ENCODE measurements at places on chromosomes 2 and 18. TPM values are rescaled to one million over a fixed set of nuclear protein-coding genes. Genes with fewer than 3 reads are reported as not detected.

Gene TMEM182
- 5.1 TPM for total RNA-seq

Gene NAT8
- total RNA-seq = not detected

Gene PFN4
- total RNA-seq = 1.3 TPM

Gene MARCO
- total RNA-seq = not detected

Gene ABCG5
- total RNA-seq = not detected

Gene TUBA4B
- total RNA-seq = not detected

DNA sequence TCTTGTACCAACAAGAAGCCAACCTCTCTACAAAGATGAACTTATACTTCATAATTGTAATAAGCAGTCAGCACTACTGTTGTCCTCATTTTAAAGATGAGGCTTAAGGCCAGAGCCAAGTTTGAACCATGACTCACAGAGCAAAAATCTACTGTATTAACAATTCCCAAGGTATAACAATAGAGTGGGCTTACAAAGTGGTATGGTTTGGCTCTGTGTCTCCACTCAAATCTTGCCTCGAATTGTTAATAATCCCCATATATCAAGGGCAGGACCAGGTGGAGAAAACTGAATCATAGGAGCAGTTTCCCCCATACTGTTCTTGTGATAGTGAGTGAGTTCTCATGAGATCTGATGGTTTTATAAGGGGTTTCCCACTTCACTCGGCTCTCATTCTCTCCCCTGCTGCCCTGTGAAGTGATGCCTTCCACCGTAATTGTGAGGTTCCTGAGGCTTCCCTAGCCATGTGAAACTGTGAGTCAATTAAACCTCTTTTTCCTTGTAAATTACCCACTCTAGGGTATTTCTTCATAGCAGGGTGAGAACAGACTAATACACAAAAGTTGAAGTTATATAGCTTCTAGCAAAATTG, 19.5 kb downstream of the MRPL44 start:
- peaks cover 4% of the 10 kb centered on the region for H3K4me1 ChIP-seq
- peaks cover 1% of the 10 kb centered on the region for H3K36me3 ChIP-seq
- no peaks in the 10 kb centered on the region for H3K27me3 ChIP-seq
- no peak for DNase-seq
- H3K27ac ChIP-seq = peak overlapping the region; percentile 37
- no peak overlapping the region for H3K4me3 ChIP-seq

DNA sequence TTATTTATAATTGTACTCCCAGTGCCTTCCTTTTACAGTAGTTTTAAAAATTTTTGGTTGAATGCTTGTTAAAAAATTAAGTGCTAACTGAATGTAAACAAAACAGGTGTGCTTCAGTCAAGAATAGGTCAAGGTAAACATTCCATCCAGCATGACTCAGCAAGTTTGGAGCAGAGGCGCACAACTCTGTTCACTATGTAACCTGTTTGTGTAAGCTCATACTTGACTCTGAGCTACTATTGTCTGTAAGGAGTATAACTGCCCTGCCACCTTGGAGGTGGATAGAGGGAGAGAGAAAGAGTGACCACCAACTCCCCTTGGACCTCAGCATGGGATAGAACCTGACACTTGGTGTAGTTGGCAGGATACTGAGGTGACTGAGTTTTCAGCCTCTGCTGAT, 207.4 kb upstream of the SYT4 start:
- H3K4me3 ChIP-seq = no peak overlapping the region
- H3K36me3 ChIP-seq = no peaks in the 10 kb centered on the region
- DNase-seq = no peak
- H3K27me3 ChIP-seq = peaks cover 7% of the 10 kb centered on the region

DNA sequence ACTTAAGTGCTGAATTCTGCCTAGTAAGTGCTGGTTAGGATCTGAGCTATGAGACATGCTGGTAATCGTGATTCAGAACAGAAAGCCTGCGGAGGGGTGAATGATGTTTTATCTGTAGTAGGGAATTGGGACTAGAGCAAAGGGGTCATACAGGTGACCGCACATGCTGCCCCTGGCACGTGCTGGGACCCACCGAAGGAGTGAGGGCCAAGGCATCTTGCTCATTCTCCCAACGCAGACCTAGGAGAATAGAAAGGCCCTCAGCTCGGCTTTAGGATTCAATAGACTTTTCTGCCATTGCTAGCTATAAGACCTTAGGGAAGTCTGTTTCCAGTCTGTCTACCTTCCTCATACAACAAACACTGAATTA, 8.8 kb upstream of the SMAD7 start:
- H3K27ac ChIP-seq = peak overlapping the region; percentile 80
- DNase-seq = no peak
- H3K4me3 ChIP-seq = no peak overlapping the region
- H3K36me3 ChIP-seq = no peaks in the 10 kb centered on the region

GRCh38 chr18:34321066-34321465, 96.4 kb upstream of the NOL4 start:
- no peak for DNase-seq
- peaks cover 1% of the 10 kb centered on the region for H3K27me3 ChIP-seq
- H3K4me3 ChIP-seq = no peak overlapping the region
- H3K27ac ChIP-seq = no peak overlapping the region
- H3K4me1 ChIP-seq = peaks cover 6% of the 10 kb centered on the region
- H3K36me3 ChIP-seq = no peaks in the 10 kb centered on the region

DNA sequence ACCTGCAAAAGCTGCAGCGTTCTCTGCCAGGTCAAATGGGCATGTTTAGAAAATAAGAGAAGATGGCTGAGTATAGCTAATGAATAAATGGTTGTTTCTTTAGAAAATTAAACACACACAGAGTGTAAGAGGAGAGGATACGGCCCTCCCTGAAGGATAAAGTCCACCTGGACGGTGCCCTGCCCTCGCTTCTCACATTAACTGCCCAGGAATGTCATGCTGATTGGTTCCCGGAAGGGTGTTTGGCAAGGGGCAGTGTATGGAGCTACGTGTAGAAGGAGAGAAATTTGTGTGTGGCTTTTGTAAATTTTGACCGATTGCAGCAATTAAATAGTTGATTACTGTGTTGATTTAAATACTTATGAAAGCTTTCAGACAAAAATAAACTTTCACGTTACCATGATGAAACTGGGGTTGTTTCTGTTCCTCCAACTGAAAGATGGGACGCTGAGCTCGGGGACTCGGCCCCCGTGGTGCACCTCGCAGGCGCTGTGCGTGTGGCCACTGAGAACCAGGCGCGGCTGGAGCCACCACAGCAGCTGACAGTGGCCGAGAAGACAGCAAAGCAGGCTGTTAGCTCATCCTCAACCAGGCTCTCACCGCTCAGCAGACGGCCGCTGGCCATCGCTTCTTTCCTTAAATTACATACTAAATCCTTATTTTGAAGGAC, 22.7 kb downstream of the MPPE1 start:
- peaks cover 32% of the 10 kb centered on the region for H3K36me3 ChIP-seq
- no peak overlapping the region for H3K27ac ChIP-seq
- no peak for DNase-seq
- H3K4me3 ChIP-seq = no peak overlapping the region
- no peaks in the 10 kb centered on the region for H3K4me1 ChIP-seq

GRCh38 chr18:55206927-55207326, 247.7 kb upstream of the CCDC68 start:
- DNase-seq = no peak
- H3K4me3 ChIP-seq = no peak overlapping the region
- no peaks in the 10 kb centered on the region for H3K27me3 ChIP-seq
- no peak overlapping the region for H3K27ac ChIP-seq
- H3K4me1 ChIP-seq = no peaks in the 10 kb centered on the region
- H3K36me3 ChIP-seq = no peaks in the 10 kb centered on the region

DNA sequence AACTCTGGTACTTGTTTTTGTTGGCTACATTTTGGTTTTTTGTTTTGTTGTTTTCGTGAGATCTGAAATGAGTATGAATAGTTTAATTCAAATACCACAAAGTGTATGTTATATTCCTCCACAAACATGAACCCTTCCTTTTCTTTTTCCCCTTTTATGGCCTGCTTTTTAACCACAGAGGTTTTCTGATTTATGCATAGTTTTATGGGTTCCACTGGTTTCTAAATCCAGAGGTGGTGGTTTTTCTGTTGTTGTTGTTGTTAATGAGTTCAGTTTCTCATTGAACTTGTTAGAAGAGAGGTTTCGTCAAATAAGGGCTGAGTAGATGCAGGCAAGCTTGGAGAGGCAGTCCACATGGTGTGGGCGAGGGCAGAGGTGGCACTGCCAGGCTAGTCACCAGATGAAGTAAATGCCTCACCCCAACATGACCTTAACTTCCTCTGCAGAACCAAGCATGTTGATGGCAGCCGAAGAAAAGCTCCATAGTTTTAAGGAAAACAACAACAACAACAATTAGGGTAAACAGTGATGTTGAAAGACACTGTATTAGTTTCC, 72.5 kb downstream of the RIF1 start:
- no peak for DNase-seq
- no peak overlapping the region for H3K27ac ChIP-seq
- H3K36me3 ChIP-seq = peaks cover 15% of the 10 kb centered on the region

GRCh38 chr2:120470041-120470965, 124.4 kb downstream of the INHBB start:
- H3K27me3 ChIP-seq = peaks cover 1% of the 10 kb centered on the region
- peaks cover 20% of the 10 kb centered on the region for H3K4me1 ChIP-seq
- peaks cover 2% of the 10 kb centered on the region for H3K36me3 ChIP-seq
- peak; percentile 85 for DNase-seq
- H3K27ac ChIP-seq = peak overlapping the region; percentile 79

DNA sequence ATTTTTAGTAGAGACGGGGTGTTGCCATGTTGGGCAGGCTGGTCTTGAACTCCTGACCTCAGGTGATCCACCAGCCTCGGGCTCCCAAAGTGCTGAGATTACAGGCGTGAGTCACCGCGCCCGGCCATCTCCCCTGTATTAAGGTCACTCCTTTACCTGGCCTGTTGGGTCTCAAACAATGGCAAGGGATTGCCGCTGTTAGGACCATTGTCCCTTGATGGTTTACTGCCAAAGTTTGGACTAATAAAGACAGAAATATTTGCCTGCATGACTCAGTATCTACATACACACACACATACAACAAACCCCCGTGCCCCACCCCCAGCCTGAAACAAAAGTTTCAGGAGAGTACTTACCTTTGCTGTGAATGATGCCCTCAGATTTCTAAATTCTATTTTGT, 16.5 kb downstream of the PARD3B start:
- no peak overlapping the region for H3K27ac ChIP-seq
- peaks cover 20% of the 10 kb centered on the region for H3K4me1 ChIP-seq
- DNase-seq = no peak
- H3K27me3 ChIP-seq = no peaks in the 10 kb centered on the region
- H3K4me3 ChIP-seq = no peak overlapping the region
- peaks cover 9% of the 10 kb centered on the region for H3K36me3 ChIP-seq

- no peak overlapping the region for H3K4me3 ChIP-seq
- peaks cover 12% of the 10 kb centered on the region for H3K36me3 ChIP-seq
- no peaks in the 10 kb centered on the region for H3K27me3 ChIP-seq
- no peak for DNase-seq
- peaks cover 66% of the 10 kb centered on the region for H3K4me1 ChIP-seq
Measured at GRCh38 chr2:234999740-235000425, 48.1 kb downstream of the SH3BP4 start.

- H3K4me1 ChIP-seq = peaks cover 65% of the 10 kb centered on the region
- peak overlapping the region; percentile 92 for H3K27ac ChIP-seq
- H3K27me3 ChIP-seq = no peaks in the 10 kb centered on the region
- no peaks in the 10 kb centered on the region for H3K36me3 ChIP-seq
- no peak for DNase-seq
Measured at GRCh38 chr2:159046966-159047365, 78.5 kb downstream of the TANC1 start.

DNA sequence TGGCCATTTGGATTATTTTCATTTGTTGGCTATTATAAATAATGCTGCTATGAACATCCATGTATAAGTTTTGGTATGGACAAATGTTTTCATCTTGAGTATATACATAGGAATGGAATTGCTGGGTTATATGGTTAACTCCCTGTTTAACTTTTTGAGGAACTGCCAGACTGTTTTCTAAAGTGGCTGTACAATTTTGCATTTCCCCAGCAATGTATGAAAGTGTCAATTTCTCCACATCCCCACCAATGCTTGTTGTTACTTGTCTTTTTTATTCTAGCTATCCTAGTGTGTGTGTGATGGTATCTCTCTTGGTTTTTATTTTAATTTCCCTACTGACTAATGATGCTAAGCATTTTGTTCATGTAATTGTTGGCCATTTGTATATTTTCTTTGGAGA, 90.6 kb upstream of the CYP26B1 start:
- peaks cover 34% of the 10 kb centered on the region for H3K4me1 ChIP-seq
- no peak overlapping the region for H3K4me3 ChIP-seq
- H3K27ac ChIP-seq = no peak overlapping the region
- H3K36me3 ChIP-seq = no peaks in the 10 kb centered on the region
- H3K27me3 ChIP-seq = no peaks in the 10 kb centered on the region
- no peak for DNase-seq

DNA sequence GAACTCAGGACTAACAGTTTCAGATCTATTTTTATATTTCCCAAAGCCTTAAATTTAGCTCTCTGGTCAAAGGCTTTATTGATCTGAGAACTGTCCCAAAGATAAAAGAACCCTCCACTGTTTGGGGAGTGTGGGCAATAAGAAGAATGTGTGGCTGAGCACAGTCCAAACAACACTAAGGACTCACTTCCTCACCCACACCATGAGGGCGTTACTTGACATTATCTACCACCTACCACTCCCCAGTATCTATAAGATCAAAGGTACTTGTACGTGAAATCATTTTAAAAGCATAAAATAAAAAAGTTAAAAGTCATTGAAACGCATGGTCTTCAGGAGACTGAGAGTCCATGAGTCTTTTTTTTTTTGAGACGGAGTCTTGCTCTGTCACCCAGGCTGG, 54.6 kb upstream of the NFU1 start:
- no peak for DNase-seq
- no peaks in the 10 kb centered on the region for H3K27me3 ChIP-seq
- no peak overlapping the region for H3K4me3 ChIP-seq
- H3K36me3 ChIP-seq = peaks cover 21% of the 10 kb centered on the region
- H3K27ac ChIP-seq = no peak overlapping the region

DNA sequence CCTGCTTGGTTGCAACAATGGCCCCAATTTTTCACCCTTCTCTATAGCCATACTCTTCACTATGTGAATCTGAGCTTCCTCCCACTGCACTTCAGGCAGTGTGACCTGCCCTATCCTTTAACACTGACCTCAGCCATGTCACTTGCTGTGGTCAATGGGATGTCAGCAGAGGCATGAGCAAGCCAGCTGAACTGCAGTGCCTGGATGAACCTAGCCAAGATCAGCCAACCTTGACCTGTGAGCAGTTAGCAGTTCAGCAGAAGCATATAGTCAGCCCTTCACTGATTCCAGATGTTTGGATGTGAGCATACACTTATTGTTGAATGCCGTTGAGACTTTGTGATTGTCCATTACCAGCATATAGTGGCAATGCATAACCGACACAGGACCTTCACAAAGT, 63.4 kb upstream of the BOD1L2 start:
- DNase-seq = no peak
- no peak overlapping the region for H3K27ac ChIP-seq
- H3K4me1 ChIP-seq = no peaks in the 10 kb centered on the region
- H3K27me3 ChIP-seq = peaks cover 17% of the 10 kb centered on the region
- H3K4me3 ChIP-seq = no peak overlapping the region

Measured in chondrocyte (in vitro differentiated cells).